ENCODE measurements at places on chromosomes 6 and 20.

DNA sequence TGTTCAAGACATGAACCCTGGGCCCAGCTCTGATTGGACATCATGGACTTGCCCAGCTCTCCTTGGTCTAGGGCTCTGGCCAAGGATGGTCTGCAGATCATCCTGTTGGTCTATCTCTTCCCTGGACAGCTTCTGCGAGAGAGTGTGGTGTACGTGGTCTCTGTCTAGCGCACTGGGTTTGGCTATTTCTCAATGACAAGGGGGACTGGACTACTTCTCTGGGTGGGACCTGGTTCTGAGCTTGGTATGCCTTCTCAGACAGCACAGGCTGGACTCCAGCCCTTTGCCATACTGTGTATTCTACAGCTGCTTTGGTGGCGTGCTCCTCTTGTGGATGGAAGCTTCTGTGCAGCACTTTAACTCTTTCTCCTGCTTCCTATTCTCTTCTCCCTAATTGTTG lies 8.5 kb upstream of the RAET1E start:
- DNase-seq, result no peak
- no peak overlapping the region for H3K4me3 ChIP-seq
- no peaks in the 10 kb centered on the region for H3K27me3 ChIP-seq

DNA sequence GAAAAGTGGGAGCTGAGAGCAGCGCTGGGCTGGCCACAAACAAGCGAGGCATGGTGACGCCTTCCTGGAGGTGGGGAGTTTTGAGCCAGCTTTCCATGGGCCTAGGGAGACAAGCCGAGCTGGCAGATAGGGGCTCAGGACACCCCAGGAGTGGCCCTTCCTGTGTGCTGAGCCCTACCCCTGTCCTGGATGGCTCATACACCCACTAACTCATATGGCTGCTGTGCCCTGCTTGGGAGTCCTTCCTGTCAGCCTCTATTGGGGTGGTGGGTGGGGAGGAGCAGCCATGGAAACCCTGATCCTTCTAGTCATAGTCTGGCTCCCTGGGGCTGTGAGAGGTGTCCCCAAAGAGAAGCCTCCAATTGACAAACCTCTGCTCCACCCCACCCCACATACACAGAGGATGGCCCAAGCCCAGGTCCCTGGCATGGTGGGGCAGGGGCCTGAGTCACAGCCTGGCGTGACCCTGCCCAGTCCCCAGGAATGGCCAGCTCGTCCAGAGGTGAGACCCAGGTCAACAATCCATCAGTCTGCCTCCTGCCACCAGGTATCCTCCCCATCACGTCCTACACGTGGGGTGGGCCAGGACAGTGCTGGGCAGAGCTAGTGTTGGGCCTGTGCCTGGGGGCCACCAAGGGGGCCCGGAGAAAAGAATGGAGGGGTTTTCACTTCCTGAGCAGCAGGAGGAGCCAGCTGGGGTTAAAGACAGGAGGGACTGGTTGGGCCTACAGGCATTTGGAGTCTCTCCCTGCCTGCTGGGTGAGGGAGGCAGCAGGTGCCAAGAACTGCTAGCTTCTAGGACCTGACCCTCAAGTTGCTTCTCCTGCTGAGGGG lies 52.2 kb downstream of the MRPL14 start:
- H3K4me3 ChIP-seq, result no peak overlapping the region
- H3K27me3 ChIP-seq, result peaks cover 12% of the 10 kb centered on the region
- peaks cover 25% of the 10 kb centered on the region for H3K4me1 ChIP-seq
- no peak overlapping the region for H3K27ac ChIP-seq
- no peak for DNase-seq

DNA sequence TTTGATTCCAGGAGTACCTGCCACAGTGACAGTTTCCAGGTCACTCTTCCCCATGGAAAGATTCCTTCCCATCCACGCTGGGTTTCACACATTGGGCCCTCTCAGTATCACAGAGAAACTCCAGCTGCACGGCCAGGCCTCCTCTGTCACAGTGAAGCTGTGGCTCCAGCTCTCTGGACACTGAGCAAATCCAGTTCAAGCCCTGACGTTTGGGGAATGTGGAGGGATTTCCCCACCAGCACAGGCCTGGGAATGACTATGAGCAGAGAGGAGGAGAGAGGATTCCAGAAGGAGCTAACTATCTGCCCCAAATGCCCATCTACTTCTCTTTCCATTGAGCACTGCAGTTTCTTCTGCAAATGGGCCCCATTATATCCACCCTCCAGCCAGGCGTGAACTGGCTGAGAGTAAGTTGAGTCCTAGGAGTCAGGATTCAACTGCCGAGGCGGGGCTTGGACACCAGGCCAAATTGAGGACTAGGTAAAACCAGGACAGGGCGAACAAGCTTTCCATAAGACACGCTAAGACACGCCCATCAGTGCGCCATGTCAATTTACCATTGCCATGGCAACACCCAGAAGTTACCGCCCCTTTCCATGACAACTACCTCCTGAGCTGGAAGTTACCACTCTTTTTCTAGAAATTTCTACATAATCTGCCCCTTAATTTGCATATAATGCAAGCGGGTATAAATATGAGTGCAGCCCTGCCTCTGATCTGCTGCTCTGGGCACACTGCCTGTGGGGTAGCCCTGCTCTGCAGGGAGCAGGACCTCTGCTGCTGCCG lies 9.2 kb upstream of the BNIP5 start:
- H3K4me3 ChIP-seq, result no peak overlapping the region
- DNase-seq, result no peak
- no peak overlapping the region for H3K27ac ChIP-seq
- peaks cover 4% of the 10 kb centered on the region for H3K4me1 ChIP-seq
- no peaks in the 10 kb centered on the region for H3K36me3 ChIP-seq
- peaks cover 3% of the 10 kb centered on the region for H3K27me3 ChIP-seq

DNA sequence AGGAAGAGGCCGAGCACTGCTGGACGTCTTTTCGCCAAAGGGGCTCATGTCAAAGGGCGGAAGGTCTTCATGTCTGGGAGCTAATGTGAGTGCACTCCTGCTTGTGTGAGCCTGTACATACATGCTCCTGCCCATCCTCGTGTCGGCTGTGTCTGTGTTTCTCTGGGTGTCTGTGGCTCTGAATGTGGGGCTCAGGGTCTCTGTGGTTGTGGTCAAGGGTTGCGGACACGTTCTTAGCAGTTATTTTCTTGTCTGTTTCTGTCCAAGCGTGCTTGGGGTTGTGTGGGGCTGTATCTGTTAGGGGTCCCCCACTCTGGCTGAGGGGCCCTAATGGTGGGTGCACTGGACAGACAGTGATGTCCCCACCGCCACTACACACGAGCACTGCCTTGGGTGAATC lies 2.9 kb downstream of the AVP start:
- H3K36me3 ChIP-seq, result no peaks in the 10 kb centered on the region
- H3K27me3 ChIP-seq, result peaks cover 27% of the 10 kb centered on the region
- peaks cover 23% of the 10 kb centered on the region for H3K4me1 ChIP-seq
- DNase-seq, result no peak

DNA sequence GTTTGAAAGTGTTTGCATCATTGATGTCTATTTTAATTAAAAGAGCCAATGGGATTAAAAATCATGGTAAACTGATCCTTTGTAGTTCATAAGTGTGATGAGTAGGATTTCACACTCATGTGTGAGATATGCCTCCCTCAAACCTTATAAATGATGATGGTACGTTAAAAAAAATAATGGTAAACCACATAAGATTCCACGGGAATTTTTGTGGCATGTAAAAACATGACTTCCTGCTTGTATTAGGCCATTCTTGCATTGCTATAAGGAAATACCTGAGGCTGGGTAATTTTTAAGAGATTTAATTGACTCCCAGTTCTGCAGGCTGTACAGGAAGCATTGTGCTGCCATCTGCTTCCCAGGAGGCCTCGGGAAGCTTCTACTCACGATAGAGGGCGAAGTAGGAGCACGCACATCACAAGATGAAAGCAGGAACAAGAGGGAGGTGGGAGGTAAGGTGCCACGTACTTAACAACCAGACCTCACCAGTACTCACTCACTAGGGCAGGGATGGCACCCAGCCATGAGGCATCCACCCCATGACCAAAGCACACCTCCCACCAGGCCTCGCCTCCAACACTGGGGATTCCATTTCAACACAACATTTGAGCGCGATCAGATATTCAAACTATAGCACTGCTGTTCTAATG lies 187.6 kb upstream of the QKI start:
- H3K4me3 ChIP-seq, result no peak overlapping the region
- no peaks in the 10 kb centered on the region for H3K36me3 ChIP-seq
- H3K4me1 ChIP-seq, result no peaks in the 10 kb centered on the region
- no peaks in the 10 kb centered on the region for H3K27me3 ChIP-seq

GRCh38 chr6:139790527-139790926 lies 416.1 kb upstream of the CITED2 start:
- DNase-seq, result no peak

DNA sequence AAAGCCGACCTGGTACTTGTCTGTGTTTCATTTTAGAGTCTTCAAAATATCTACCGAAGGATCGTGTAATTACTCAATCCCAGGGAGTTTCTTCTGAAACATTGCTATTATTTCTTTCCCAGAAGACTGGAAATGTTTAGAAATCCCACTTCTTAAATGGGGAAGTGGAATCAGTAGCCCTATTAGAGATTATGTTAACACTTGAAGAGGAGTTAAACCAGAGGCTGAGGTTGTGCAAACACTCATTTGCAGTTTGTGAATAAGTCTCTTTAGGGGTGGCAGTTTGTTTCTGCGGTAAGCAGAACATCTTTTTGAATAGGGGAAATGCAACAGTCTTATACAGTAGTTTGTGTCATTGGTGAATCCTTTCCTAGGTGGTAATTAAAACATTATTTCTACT lies 21.3 kb downstream of the DSP start:
- no peak overlapping the region for H3K4me3 ChIP-seq
- DNase-seq, result no peak
- no peak overlapping the region for H3K27ac ChIP-seq
- no peaks in the 10 kb centered on the region for H3K36me3 ChIP-seq
- H3K27me3 ChIP-seq, result no peaks in the 10 kb centered on the region

DNA sequence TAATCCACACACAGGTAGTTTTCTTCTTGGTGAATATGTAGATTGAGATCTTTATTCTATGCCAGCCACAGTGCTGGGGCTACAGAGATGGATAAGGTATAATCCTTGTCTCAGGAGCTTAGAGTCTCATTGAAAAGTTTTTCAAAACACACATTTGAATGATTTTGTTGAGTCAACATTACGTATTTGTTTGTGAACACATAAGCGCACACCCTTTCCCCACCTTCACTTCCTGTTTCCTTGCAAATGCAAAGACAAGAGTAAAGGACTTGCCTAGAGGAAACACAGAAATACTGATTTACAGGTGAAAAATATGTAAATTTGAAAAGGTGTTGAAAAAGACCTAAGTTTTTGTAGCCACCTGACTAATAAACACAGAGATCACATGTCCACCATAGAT lies 27.8 kb downstream of the VAPB start:
- no peak overlapping the region for H3K27ac ChIP-seq
- H3K36me3 ChIP-seq, result peaks cover 17% of the 10 kb centered on the region
- no peak for DNase-seq
- H3K4me1 ChIP-seq, result no peaks in the 10 kb centered on the region
- H3K4me3 ChIP-seq, result no peak overlapping the region
- H3K27me3 ChIP-seq, result no peaks in the 10 kb centered on the region

DNA sequence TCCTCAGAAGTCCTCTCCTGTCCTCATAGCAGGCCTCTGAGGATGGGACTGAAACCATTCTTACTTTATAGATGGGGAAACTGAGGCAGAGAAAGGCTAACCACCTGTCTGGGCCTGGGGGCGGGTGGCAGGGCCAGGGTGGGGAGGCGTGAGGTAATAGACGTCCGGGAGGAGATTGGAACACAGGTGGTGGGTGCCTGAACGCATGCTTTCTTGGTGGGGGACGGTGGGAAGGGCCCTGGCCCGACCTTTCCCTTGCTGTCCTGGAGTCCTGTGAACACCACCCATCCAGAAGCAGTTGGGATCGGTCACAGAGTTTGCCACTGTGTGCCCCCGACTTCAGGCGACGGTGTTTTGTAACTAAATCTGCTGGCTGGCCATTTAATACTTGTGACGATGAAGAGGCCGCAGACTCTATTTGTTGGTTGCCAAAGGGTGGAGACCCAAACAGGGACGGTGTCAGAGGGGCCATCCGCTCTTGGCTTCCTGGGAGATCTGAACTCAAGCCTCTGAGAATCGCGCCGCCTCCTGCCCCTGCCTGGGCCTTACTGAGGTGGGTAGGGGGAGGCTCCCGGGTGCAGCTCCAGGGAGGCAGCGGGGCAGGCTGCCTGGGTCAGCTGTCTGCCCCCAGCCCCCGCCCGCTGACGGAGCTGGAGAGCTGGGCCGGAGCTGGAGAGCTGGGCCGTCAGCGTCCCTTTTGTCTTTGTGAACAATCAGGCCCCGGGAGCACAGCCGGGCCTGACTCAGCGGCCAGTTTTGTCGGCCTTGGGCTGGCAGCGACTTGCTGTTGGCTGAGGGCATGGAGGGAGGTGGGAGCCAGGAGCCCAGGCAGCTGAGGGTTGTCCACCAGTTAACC lies 4.1 kb downstream of the RBM38 start:
- no peak overlapping the region for H3K4me3 ChIP-seq
- H3K4me1 ChIP-seq, result peaks cover 91% of the 10 kb centered on the region
- no peaks in the 10 kb centered on the region for H3K27me3 ChIP-seq
- DNase-seq, result no peak

- H3K36me3 ChIP-seq, result no peaks in the 10 kb centered on the region
- no peak for DNase-seq
- H3K4me1 ChIP-seq, result no peaks in the 10 kb centered on the region
- no peak overlapping the region for H3K27ac ChIP-seq
- no peak overlapping the region for H3K4me3 ChIP-seq
Measured at GRCh38 chr20:61419501-61419900, 167.4 kb downstream of the CDH4 start.

GRCh38 chr6:117432273-117432672 lies 6.5 kb upstream of the ROS1 start:
- peaks cover 10% of the 10 kb centered on the region for H3K27me3 ChIP-seq
- H3K4me3 ChIP-seq, result no peak overlapping the region
- no peaks in the 10 kb centered on the region for H3K4me1 ChIP-seq
- no peak for DNase-seq

DNA sequence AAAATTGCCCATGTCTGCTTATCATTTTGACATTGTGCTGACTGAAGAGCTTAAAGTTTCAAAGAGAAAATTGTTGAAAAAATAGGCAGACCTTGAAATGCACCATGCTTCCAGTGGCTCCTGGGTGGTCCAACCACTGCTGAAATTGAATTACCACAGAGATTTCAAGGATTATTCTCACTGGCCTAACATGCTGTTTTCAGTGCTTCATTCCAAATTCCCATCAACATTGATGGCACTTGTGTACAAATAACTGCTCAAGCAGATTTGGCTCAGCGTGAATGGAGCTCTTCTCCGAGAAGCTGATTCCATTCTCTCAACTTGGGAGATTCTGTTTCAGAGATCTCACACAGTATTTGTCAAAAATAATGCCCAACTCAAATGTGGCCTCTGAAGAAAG lies 75.5 kb downstream of the LAMA4 start:
- no peak for DNase-seq
- no peaks in the 10 kb centered on the region for H3K36me3 ChIP-seq
- H3K4me3 ChIP-seq, result no peak overlapping the region

DNA sequence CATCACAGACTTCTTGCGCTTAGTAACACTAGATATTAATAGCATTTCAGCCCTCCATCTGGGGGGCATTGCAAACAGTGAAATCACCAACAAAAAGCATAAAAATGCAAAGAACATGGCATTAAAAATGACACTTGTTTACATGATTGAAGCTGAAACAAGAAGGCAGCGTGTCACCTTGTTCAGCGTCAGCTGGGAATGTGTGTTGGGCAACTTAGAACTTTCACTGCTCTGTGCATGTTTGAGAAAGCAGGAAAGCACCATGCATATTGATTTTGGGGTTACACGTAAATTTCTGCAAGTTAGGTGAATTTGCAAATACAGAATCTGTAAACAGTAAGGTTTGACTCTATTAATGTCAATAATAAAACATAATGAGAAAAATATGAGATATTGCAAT lies 162.9 kb downstream of the SOX4 start:
- H3K4me1 ChIP-seq, result no peaks in the 10 kb centered on the region
- no peak for DNase-seq
- H3K27me3 ChIP-seq, result no peaks in the 10 kb centered on the region
- no peaks in the 10 kb centered on the region for H3K36me3 ChIP-seq
- no peak overlapping the region for H3K27ac ChIP-seq

All from natural killer cell (primary cell).